ENCODE measurements at places on chromosomes 7 and 10.
A peak's percentile ranks its signal among the peaks of the same experiment; 100 is the strongest.

DNA sequence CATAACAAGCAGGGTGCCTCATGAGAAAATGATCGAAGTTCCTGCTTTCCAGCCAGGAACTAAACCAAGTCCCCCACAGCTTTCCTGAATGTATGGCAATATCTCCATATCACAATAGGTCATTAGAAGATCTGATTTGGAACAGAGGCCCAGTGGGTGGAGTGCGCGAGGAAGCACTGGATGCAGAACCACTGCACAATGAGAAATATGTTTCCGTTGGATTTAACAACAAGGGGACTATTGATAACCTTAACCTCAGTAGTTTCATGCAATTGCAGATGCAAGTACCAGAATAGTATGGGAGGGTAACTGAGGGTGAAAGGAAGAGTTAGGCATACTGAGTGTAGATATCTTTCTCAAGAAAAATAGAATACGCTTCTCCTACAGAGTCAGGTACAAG, 45.3 kb downstream of the ZPBP start:
- no peak for DNase-seq

- no peak for DNase-seq
These were observed 177.7 kb downstream of the CUX1 start for GRCh38 chr7:101995121-101995520.

DNA sequence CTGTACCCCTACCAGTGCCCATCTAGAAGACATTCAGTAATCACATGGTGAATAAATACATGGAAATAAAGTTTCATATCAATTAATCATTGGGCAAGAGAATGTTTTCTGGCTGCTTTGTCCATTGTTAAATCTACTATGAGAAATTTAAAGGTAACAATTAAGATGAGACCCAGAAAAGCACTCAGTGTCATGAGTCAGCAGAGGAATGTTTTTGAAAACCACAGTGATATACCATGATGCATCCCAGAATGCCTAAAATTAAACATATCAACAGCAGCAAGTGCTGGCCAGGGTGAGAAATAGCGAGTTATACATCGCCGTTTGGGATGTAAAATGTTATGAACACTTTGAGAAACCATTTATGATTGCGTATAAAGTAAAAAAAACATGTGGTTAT, 825.3 kb upstream of the C7orf33 start:
- no peak for DNase-seq

GRCh38 chr10:2953495-2953894, 113.9 kb upstream of the PFKP start:
- no peak for DNase-seq

GRCh38 chr10:119896061-119896655, 3.6 kb downstream of the SEC23IP start:
- no peak for DNase-seq

DNA sequence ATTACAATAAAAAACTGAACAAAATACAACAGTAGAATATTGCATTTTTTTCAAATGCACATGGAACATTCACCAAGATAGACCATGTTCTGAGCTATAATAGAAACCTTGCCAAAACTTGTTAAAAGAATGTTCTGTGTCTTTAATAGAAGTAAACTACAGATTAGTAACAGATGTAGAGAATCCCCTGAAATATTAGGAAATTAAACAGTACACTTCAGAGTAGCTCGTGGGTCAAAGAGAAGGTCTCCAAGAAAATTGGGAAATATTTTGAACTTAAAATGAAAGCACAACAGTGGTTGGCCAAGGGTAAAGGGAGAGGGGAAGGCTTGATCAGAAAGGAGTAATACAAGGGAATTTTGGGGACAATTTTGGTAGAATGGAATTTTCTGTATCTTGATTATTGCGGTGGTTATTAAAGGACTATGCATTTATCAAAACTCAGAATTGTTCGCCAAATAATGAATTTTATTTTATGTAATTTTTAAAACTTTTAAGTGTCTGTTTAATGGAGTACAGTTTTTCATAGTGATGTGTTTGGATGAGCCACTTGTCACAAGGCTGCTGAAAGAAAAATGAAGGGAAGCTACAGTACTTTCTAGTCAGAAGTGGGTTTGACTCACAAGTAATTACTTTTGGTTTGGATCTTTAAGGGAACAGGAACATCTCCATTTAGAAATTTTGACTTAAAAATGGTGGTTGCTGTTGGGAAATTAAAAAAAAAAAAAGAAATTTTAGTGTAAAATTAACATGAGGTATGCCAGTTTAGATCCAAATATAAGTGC, 10.2 kb downstream of the PLEKHA8 start:
- no peak for DNase-seq

DNA sequence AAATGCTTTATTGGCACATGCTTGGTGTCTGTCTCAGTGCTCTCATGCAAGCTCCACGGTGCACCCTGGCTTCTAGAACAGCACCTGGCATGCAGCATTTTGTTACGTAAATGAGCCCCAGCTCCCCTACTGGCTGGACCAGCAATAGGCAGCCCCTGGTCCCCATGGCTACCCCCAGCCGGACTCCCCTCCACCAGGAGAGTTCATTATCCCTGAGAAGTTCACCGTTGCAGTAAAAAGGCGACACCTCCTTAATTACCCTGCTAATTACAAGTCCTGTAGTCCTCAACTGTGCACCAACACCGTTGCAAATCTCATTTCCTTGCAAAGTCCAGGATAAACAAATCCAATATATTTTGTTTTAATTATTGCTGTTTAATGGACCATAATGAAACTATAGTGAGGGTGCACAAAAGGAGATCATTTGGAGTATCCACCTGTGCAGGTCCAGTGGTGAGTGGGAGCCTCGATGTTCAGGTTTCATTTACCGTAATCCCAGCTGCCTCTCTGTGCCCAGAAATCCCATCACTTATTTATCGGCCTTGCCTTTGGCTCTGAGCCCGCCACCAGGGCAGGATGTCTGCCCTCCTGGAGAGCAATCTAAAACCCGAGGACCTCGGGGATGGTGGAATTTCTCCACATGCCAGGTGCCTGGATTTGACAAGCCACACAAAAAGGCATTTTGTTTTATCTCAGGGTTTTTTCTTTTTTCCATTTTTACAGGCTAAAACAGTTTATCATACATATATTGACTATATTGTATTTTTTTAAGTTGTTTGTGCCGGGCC, 12.8 kb upstream of the DRGX start:
- DNase-seq: peak; percentile 39

DNA sequence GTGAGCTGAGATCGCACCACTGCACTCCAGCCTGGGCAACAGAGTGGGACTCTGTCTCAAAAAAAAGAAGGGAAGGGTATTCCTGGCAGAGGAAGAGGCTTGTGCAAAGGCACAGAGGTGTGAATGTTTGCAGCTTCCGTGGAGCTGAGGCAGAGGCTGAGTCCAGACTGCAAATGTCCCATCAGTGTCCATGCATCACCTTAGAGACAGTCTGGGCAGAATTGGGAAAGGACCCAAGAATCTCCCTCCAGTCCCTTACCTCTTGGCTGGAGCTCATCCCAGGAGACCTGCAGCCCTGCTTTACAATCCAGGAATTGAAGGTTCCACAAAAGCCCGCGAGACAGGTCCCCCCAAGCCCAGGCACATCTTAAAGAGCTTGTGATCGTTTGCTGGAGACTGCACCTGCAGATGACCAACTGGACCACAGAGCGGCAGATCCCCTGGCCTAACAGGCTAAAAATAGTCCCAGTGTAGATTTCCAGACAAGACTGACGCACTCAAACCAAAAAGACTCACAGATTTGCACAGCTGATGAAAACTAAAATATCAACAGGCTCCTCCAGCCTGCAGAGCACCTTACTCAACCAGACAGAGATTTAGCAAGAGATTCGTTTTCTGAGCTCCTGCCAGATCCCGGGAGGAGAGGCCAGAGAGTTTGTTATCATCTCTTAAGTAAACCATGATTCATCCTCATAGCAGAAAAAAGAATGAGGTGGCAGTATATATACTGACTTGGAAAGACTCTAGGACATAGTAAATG, 22.9 kb upstream of the NANOS1 start:
- no peak for DNase-seq

- no peak for DNase-seq
These were observed 95.6 kb downstream of the ST7 start for GRCh38 chr7:117048882-117049281.

GRCh38 chr10:122164023-122164601, 107.0 kb upstream of the BTBD16 start:
- DNase-seq: no peak

DNA sequence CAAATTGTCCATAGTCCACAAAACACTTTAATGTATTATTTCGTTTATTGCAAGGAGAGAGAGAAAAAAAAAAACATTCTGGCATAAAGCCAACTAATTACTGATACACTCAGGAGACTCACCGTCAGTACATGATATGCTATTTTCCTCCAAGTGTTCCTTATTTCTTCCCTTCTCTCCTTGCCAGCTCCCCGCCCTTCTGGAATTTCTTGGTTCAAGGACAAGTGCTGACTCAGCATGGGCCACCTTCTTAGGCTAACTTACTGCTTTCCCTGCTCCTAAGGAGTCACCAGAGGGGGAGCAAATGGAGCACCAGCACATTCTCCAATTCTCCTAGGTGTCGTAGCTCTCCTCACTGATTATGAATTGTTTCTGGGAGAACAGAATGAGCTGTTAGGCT, 133.8 kb upstream of the HDAC9 start:
- no peak for DNase-seq

DNA sequence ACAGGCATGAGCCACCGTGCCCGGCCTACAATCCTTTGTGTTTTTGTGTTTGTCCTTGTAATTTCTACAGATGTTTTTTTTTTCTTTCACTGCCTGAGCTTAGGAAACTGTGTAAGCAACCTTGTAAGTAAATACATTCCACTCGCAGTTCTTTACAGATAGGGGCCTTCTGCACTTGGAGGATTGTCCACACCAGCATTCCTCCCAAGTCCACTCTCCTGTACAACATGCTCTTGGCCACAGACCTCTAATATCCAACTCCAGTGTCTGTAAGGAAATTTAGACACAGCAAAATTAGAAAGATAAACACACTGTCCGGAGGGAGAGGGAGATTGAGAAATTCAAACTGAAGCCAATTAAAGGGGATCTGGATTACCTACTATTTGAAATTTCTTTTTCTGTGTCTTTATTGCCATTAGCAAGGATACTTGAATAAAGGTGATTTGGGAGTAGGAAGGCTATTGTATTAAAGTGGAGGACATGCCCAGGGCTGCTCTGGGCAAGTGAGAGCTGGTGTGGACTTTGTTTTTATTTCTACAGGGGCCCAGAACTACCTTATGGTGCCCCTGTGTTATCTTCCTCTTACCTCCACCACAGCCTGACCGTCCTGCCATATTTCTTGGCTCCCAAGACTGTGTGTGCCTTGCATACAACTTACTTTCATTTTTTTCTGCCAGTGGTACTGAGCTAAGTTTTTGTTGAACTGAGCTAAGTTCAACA, 9.7 kb downstream of the MXI1 start:
- no peak for DNase-seq

GRCh38 chr10:132349766-132350165, 17.8 kb downstream of the LRRC27 start:
- no peak for DNase-seq

- no peak for DNase-seq
These were observed 497.5 kb downstream of the PHTF2 start for GRCh38 chr7:78296046-78296597.

- DNase-seq: peak; percentile 18
These were observed 38.2 kb upstream of the CYP2C18 start for GRCh38 chr10:94645285-94645684.

DNA sequence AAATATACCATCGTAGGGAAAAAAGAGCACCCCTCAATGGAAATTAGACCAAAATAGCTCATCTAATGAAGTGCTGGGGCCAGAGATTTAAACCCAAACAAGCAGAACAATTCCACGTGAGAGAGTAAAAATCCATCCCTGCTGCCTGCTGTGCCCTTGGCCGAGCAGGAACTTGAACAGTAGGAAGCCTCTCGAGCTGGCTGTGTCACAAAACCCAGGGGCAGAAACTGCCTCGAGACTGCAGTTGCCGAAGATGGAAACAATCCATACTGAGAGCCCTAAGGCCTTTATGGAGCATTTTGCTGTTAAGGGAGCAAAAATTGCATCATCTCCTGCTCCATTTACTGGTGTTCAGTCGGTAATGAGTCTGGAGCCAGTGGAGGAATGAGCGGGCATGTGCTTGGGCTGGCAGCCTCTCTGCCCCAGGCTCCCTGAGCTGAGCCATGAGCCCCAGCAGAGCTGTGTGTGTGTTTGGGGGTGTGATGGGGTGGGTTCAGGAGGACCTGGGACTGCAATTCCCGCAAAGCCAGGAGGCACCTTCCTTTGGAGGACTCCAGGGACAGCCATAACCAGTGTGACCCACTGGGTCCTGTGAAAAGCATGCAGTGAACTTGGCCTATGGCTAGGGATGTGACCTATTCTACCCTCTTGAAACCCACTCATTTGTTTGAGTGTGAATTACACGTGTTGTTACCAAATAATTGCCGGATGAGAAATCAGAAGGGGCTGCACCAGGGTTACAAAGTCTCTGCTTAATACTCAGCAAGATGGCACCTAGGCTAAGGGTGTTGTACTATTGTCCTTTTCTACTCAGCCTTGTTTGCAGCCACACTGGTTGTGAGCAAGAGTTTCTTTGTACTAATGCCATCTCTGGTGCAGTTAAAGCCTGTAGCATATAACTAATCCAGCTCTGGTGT, 58.3 kb downstream of the CDHR3 start:
- DNase-seq: no peak

DNA sequence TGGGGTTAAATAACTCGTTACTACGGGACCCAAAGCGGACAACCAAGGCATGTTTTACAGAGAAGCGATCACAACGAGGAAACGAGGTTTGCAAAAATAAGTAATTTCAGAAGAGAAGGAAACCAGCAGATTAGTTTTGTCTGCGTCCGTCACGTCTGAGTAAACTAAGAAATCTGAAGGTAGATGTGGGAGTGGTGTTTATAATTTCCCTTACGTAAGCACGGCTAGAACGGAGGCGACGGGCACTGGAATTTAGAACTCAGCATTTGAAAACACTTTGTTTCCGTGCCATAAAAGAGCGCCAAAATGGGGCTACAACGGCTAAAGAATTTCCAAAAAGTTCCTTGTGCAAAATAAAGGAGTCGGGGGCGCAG, 718 bp upstream of the UMAD1 start:
- peak; percentile 66 for DNase-seq

DNA sequence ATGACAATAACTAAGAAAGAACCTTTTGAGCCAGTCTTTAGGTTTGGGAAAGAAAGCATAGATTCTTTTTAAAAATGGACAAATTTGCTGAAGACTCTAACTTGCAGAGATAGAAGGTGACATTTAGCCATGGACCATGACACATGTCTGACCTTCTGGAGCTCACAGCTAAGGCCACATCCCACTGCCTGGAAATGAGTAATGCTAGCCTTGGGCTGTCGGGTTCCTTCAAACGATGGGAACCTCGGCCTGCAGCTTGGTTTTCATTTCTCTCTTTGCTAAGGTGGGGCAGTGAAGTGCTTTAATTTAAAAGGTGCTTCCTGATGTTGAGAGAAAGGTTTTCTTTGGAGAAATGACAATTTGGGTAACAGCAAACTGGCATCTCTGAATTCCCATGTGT, 223.2 kb downstream of the FANK1 start:
- no peak for DNase-seq
